GM12878 (cell line): ENCODE measurements at places on chromosomes 13 and 19. TPM values are rescaled to one million over a fixed set of nuclear protein-coding genes. Genes with fewer than 3 reads are reported as not detected.

- peak; percentile 43 for DNase-seq
Observed at GRCh38 chr13:49995625-49996101, 1.2 kb upstream of the TRIM13 start.

The VSTM1 gene
- not detected in 2 replicates for total RNA-seq

DNA sequence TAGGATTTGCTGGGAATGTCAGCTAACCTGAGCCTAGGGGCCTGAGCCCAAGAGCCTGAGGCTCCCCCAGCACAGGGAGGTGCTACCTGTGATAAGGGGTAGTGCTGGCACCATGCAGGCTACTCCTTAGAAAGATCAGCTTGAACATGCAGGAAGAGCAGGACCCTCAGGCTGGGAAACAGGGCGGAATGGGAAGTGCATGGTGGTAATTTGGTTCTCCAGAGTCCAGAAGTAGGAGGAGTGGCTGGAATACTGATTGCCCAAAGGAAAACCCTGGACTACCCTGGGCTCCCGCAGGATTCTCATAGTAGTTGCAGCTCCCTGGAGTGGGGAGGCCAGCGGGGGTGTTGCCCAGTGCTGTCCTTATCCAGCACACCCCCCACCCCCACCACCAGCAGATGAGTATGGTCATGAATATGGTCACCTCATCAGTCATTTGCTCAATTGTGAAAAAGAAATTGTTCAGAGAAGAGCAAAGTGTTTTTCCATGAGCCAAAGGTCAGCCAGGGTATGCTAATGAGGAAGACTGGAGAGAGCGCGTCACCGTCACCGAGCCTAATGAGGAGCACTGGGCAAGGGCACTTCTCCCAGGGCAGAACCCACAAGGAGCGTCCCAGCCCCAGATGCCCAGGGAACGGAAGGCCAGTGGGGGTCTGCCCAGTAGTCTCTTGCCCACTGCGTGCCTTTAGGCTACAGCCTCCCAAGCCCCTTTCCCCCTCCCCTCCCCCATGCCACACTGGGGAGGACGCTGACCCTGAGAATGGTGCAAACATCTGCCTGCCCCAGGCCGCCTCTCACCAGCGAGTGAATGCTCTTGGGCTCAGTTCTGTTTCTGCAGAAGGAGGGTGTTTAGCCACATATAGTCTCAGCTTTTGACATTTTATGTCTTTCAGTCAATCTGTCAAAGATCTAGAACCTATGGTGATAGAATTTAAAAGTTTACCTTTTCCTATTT lies 5.3 kb downstream of the SLC25A15 start:
- no peak for DNase-seq

- no peak for DNase-seq
Observed at GRCh38 chr19:9793071-9793591, 24.6 kb upstream of the ZNF846 start.

DNA sequence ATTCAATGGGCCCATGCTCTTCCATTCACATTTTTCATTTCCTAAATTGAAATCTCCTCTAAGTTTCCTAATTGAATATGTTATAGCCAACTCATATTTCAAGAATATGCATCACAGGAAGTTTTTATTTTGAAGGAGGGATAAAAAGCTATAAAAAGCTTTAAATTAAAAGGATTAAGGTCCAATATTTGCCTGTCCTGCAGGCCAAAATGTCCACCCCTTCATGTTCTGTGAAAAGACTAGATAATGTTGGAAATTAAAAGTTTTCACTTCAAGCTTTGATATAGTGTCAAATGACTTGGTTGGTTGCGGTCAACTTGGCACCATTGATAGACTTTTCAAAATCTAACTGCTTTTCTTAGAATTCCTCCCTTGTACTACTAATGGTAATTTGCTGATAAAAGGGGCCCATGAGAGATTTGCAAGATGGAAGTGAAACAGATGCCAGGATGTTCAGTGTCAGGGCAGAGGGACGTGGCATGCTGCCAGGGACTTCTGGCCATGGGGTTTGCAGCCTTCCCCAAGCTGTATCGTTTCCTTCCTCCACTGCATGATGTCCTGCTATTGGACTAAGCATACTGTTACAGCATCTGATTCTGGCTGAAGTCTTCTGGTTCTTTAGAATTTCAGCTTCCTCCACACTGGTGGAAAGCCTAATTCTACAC lies 547.3 kb upstream of the MIR17HG start:
- DNase-seq, result no peak

DNA sequence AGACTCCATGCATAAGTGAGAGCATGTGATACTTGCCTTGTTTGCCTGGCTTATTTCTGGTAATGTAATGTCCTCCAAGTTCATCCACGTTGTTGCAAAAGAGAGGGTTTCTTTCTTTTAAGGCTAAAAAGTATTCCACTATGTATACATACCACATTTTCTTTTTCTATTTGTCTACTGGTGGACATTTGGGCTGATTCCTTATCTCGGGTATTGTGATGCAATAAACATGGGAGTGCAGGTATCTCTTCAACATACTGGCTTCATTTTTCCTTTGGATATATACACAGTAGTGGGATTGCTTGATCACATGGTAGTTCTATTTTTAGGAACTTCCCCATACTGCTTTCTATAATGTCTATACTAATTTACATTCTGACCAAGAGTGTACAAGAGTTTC lies 49.6 kb upstream of the EBPL start:
- DNase-seq, result no peak

The RNF113B gene
- total RNA-seq, result not detected in 2 replicates

The VSIG10L gene
- total RNA-seq, result 0.64 and 0.77 TPM in 2 replicates

GRCh38 chr19:35907377-35907745 lies 734 bp downstream of the TYROBP start:
- DNase-seq, result no peak

DNA sequence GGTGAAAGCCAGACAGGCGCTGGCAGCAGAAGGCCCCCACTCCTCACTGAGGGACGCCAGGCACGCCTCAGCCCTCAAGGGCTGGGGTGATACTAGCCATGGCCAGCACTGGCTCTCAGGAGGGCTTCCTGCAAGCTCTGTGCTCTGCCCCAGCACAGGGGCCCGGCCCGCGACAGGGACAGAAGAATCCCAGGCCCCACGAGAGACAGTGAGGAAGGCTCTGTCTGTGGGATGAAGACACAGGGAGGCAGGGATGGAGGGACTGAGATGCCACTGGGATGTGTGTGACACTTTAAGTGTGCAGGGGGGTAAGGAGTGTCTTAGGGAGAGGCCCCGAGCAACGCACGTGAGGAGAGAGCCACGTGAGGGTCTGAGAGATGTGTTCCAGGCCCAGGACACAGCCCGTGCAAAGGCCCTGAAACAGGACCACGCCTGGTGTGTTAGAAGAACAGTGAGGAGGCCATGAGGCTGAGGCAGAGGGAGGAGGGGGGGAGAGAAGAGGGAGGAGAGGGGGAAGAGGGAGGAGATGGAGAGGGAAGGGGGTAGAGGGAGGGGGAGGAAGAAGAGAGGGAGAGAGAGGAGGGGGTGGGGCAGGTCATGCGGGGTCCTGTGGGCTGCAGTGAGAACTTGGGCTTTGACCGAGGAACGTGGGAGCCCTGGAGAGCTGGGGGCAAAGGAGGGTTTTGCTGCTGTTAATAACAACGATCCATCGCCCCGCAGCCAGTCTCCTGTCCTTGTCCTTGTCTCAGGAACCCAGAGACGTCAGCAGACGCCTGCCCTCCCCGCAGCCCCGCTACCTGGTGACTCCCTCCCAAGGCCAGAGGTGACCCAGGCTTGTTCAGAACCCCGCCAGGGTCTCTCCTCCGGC lies 7.2 kb downstream of the RPL36 start:
- no peak for DNase-seq

DNA sequence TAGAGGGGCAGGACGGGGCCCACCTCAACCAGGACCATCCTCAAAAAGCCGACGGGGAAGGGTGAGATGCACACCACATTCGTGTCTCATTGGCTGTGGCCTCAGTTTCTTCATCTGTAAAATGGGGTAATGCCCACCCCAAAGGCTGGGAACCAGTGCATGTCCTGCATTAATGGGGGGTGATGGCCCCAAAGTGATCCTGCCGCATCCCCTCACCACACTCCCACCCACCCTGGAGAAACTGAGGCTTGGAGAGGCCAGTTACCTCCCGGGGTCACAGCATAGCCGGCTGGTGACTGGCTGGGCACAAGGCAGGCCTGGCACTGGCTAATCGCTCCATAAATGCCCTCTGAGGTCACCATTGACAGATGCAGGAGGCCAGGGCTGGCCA lies 640 bp upstream of the MIDN start:
- DNase-seq, result no peak

- DNase-seq, result no peak
Observed at GRCh38 chr19:2770055-2771013, 12.7 kb downstream of the SGTA start.

- DNase-seq, result no peak
Observed at GRCh38 chr13:113652404-113653263, 5.4 kb downstream of the ATP4B start.

DNA sequence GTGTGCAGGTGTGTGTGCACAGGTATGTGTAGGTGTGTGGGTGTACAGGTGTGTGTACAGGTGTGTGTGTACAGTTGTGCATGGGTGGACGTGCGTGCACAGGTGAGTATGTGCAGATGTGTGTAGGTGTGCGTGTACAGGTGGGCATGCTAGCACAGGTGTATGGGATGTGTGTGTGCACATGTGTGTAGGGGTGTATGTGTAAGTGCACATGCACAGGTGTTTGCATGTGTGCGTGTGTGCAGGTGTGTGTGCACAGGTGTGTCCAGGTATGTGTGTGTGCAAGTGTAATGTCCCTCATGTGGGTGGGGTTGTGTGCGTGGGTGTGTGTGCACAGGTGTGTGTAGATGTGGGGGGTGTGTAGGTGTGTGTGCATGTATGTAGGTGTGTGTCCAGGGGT lies 27.5 kb upstream of the TFDP1 start:
- DNase-seq, result no peak

The SOX21 gene
- total RNA-seq, result not detected in 2 replicates

DNA sequence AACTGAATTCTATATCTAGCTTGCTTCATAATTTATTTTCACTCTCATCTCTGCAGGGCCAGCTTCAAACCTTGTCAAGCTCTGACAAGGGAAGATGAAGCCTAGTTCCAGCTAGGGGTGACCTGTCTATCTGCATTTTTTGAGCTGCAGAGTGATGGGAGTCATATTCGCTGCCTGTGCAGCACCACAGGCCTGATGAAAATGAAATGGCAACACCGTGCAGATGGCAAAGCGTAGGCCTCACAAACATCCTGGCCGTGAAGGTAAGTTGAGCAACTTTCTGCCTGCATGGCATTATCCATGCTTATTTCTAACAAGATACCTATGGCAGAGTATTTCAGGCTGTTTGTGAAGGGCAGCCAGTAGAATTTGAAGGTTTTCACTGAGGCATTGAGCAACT lies 86.4 kb upstream of the C1QTNF9B start:
- DNase-seq, result no peak

- no peak for DNase-seq
Observed at GRCh38 chr19:3110126-3110825, 16.1 kb downstream of the GNA11 start.
